ENCODE measurements at places on chromosomes 4 and X.
A peak's percentile ranks its signal among the peaks of the same experiment; 100 is the strongest.

DNA sequence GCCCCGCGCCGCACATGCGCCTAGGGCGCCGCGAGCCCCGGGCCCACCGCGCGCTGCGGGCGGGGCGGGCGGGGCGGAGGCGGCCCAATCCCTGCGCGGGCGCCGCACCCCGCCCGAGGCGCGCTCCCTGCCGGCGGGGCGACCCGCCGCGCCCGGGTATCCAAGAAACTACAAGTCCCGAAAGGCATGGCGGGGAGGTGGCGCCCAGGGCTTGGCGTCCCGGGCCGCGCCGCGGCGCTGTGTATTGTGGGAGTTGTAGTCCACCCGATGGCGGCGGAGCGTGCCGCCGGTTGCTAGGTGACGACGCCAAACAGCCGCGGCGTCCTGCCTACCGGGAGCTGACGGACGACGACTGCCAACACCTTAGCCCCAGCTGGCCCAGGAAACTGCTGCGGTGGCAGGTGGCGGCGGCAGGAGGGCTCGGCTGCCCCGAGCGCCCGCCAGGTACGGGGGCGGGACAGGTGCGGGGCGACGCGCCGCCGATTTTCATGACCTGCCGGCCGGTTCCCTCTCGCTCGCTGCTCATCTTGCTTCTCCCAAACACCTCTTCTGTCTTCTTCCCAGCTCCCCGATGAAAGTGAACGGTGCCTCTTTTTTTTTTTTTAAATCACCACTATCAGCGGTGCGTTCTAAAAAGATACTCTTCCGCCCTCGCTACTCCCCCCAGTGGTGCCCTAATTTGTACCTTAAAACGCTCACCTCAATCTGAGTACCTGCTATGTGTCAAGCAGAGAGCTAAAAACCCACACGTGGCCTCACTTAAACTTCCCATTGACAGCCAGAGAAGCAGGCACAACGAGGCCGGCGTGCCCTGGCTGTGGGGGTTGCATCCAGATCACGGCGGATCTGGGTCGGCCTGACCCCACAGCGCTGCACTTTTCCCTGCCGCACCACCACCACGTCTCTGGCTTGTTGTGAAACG, at the start of gene CFAP99:
Gene CFAP99, plus strand, starts transcription at position 306 of the 922 bp plus-strand sequence.
- DNase-seq, result peak; percentile 98

DNA sequence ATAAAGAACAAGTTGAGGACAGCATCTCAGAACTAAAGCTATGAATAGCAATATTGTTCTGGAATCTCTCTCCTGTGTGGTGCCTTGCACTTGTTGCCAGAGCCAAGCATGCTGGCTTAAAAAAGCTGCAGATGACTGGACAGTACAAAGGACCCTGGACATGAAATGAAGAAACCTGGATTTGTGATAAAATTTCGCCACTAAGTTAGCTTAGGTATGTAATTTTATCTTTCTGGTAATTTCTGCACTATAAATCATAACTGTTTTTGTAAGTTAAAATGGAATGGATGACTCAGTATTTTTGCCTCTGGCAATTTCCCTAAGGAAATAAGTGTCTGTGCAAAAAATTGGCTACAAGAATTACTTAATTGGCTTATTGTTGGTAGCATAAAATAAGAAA, 317.2 kb downstream of the CAMK2D start:
- DNase-seq, result no peak

DNA sequence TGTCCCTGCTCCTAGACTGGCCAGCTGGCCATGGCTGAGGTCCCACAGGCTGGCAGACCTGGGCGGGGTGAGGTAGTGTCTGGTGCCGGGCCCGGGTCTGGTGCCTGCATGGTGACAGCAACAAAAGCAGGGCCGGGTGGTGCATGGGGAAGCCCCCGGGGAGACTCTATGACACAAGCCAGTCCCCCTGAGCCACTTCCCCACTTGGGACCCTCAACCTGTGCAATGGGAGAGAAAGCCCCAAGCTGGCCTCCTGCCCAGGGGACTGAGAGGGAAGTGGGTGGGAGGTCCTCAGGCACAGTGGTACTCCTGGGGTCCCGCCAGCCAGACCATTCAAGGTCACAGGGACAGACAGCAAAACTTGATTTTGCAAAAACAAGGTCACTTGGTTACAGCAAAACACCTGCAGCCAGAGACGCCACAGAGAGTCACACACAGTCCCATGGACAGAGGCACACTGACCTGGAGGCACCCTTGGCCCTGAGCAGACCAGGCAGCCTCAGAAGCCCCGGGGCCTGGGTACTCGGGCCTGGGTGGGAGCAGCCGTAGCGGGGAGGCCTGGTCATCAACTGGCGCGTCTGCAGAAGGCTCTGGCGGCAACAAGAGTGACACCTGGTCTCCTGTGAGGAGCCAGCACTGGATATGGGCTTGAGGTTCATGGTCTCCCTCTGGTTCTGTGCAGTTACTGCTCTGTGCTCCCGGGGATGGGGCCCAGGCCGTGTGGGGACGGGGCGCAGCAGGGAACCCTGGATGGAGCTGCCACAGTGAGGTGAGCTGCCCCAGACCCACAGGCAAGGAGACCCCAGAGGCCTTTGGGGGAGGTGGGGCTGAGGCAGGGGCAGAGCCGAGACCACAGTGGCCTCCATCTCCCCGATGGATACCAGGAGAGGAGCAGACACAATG, 60.6 kb downstream of the HTRA3 start:
- DNase-seq, result no peak

DNA sequence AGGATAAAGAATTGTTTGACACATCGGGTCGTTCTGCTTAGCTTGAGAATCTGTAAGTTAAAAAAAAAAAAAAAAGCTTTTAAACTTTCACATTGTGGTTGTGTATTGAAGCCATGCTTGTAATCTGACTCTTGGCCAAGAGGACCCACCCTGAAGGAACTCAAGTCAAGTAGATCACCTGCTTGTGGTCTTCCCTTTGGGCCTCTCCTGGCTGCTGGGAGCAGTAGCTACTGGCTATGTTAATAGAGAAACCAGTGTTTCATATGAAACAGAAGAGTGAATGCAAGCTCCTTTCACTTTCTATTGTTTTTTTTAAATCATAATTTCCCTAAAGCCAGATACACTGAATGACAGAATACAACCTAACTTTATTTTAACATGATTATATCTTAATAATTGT, 402.4 kb upstream of the NDST4 start:
- no peak for DNase-seq

DNA sequence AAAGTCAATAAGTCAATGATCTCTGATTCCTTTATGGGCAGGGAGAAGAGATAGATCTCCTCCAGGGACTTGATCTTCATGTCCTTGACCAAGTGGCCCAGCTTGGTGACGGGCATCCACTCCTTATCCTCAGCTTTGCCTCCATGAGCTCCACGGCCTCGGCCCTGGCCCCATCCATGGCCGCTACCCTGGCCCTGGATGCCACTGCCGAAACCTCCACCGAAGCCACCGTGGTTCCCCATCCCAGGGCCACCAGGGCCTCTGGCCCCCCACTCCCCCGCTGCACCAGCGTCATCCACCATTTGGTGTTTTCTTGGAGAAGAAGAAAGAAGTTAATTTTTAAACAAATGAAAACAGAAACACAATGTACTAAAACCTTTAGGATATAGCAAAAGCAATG, 518.1 kb downstream of the GRXCR1 start:
- DNase-seq, result no peak

- no peak for DNase-seq
Observed at GRCh38 chr4:61011051-61011450, 189.1 kb upstream of the ADGRL3 start.

- DNase-seq, result peak; percentile 51
Observed at GRCh38 chr4:139301821-139302611, at the start of gene NDUFC1. Gene NDUFC1, minus strand, starts transcription at chr4:139302477. Its CDS starts 6,679 bp downstream, at chr4:139295798.

DNA sequence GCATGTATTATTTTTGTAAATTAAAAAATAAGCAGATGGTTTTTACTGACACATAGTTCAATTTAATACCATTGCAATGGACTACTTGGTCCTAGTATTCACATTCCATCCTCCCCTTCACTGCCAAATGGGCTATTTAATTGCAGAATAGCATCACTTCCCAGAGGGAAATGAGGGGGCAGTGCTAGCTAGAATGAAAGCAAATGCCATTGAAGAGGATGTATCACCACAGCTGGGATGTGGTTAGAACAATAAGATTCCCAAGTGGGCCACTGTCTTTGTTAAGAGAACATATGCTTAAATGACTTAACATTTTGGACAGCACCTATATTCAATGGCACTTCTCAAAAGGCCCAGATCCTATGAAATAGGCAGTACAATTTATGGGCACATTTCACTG, 224.7 kb downstream of the RBMX2 start:
- DNase-seq, result no peak

GRCh38 chr4:124529131-124529530, 183.4 kb downstream of the ANKRD50 start:
- DNase-seq, result no peak

- DNase-seq, result no peak
Observed at GRCh38 chr4:84632092-84632491, 49.2 kb downstream of the CDS1 start.

DNA sequence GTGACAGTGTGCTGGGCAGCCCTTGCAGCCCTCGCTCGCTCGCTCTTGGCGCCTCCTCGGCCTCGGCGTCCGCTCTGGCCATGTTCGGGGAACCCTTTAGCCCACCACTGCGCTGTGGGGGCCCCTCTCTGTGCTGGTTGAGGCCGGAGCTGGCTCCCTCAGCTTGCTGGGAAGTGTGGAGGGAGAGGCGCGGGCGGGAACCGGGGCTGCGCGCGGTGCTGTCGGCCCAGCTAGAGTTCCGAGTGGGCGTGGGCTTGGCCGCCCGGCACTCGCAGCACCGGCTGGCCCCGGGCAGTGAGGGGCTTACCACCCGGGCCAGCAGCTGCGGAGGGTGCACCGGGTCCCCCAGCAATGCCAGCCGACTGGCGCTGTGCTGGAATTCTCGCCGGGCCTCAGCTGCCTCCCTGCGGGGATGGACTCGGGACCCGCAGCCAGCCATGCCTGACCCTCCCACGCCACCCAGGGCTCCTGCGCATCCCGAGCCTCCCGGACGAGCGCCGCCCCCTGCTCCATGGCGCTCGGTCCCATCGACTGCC, 770.1 kb upstream of the GALNTL6 start:
- no peak for DNase-seq

DNA sequence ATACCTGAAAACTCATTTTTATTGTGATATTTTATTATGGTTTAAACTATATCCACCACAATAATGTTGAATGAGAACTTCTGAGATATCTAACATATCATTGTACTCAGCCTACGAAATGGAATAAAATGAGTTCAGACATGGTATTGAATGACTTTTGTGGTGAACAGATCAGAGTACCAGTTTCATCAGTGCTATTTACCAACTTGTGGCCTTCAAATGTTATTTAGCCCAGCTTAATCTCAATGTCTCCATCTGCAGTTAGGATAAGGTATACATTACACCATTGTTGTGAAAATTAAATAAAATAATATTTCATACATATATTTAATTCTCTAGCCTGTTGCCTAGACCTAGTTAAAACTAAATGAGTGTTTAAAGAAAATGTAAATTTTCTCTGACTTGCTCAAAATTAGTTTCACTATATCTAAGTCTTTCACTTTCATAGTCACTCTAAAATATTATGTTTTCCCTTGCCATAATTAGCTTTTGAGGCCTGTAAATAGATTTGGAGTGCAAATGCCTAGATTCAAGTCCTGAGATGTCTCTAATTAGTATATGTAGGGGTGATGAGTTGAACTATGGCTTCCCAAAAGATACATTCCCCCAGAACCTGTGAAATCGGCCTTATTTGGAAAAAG, 594.2 kb downstream of the STPG2 start:
- no peak for DNase-seq

DNA sequence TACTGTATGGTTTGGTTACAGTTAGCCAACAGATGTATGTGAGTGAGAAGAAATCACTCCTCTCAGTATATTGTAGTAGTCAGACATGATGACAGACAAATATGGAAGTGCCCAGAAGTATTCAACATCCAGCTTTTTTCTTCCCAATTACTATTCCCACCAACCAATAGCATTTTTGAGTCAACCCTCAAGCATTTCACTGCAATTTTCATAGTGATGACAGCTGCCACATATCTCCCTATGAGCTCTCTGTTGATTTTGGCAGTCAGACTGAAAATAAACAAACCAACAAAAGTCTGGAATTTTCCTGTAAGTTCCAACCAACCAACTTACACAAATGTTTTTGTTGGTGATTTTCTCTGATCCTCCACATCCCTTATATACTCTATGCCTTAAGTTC, 8.2 kb upstream of the TRAM1L1 start:
- no peak for DNase-seq

GRCh38 chr4:3411676-3412075, 30.1 kb upstream of the HGFAC start:
- no peak for DNase-seq

DNA sequence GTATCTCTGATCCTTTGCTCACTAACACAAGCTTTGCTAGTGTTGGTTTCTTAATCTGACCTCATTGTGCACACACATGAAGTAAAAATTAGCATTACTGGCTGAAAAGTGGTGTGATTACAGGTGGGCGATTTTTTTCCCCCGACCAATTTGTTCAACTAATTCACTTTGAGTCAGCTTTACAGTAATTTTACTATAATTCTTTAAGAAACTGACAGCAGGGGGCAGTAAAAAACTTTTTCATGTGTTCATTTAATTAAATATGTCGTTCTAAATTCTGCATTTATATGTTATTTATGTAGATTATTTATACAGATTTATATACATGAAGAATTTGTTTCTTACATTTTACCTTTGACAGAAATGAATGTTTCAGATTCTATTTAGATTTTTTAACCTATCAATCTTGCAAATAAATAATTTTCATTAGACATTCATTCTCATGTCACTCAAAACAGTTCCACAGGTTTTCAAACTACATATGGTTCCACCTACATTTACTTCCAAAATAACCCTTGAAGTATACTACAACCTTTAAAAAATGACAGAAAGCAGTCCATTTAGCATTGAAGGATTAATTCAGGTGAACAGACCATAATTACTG, 17.5 kb downstream of the PALLD start:
- peak; percentile 12 for DNase-seq

- DNase-seq, result no peak
Observed at GRCh38 chrX:110066488-110067225, 63.7 kb downstream of the TMEM164 start.

GRCh38 chr4:121593760-121594159, 103.0 kb downstream of the ANXA5 start:
- DNase-seq, result no peak

DNA sequence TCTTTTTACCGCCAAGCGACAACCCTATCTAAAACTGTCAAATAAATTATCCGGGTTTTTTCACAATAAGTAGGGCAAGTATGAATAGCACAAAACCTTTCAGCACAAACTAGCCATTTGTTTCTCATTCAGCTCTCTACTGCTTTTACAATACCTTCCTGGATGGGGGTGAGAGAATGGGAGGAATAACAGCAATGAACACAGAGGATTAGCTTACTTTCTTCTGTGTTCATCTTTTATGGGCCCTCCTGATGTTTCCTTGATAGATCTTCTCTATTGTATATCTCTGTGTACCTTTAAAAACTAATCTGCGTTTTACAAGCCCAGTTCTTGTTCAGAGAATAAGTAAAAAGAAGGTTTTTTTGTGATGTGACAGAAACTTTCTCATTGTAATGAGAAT, 55.3 kb upstream of the APELA start:
- no peak for DNase-seq

GRCh38 chrX:118736394-118737010, 9.1 kb downstream of the IL13RA1 start:
- no peak for DNase-seq
